ENCODE measurements at places on chromosomes 5 and 9. TPM values are rescaled to one million over a fixed set of nuclear protein-coding genes. Genes with fewer than 3 reads are reported as not detected.

GRCh38 chr5:56608217-56608925, 207.0 kb upstream of the MAP3K1 start:
- no peaks in the 10 kb centered on the region for H3K36me3 ChIP-seq
- H3K4me3 ChIP-seq: no peak overlapping the region
- no peaks in the 10 kb centered on the region for H3K27me3 ChIP-seq
- no peak for DNase-seq
- peaks cover 32% of the 10 kb centered on the region for H3K4me1 ChIP-seq

Gene CARTPT
- 23.5 TPM for total RNA-seq

DNA sequence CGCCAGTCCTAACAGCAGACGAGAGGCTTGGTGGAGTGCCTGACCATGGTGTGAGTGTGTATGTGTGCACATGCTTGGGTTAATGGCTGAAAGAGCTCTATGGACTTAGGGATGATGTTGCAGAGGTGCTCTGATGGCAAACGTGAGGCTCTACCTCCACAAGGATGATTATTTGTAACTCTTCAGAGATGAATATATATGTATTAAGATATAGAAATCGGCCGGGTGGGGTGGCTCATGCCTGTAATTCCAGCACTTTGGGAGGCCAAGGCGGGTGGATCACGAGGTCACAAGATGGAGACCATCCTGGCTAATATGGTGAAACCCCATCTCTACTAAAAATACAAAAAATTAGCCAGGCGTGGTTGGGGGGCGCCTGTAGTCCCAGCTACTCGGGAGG, 253.4 kb upstream of the CDH18 start:
- H3K4me3 ChIP-seq: no peak overlapping the region
- DNase-seq: no peak
- H3K27me3 ChIP-seq: no peaks in the 10 kb centered on the region
- H3K36me3 ChIP-seq: no peaks in the 10 kb centered on the region
- no peak overlapping the region for H3K27ac ChIP-seq
- no peaks in the 10 kb centered on the region for H3K4me1 ChIP-seq

DNA sequence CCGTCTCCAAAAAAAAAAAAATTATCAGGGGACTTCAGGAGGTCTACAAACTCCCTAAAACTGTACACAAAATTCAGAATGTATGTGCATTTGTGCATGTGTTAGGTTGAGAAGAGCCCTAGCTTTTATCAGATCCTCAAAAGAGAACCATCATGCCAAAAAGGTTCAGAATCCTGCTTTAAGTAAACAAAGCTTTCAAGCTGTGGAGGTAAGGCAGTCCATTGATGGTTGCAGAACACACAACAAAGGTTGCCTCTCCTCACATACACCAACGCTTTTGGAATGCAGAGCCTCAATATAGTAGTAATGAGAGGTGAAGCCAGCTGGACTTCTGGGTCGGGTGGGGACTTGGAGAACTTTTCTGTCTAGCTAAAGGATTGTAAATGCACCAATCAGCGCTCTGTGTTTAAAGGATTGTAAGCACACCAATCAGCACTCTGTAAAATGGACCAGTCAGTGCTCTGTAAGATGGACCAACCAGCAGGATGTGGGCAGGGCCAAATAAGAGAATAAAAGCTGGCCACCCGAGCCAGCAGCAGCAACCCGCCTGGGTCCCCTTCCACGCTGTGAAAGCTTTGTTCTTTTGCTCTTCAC, 57.9 kb upstream of the RNF38 start:
- H3K4me3 ChIP-seq: no peak overlapping the region
- no peak for DNase-seq
- H3K27ac ChIP-seq: no peak overlapping the region
- H3K4me1 ChIP-seq: peaks cover 19% of the 10 kb centered on the region
- H3K27me3 ChIP-seq: no peaks in the 10 kb centered on the region
- peaks cover 11% of the 10 kb centered on the region for H3K36me3 ChIP-seq

- peaks cover 37% of the 10 kb centered on the region for H3K4me1 ChIP-seq
- H3K36me3 ChIP-seq: peaks cover 20% of the 10 kb centered on the region
- no peaks in the 10 kb centered on the region for H3K27me3 ChIP-seq
These were observed 2.0 kb downstream of the CTNNA1 start for GRCh38 chr5:138755084-138755748.

- no peak for DNase-seq
- H3K4me3 ChIP-seq: no peak overlapping the region
- no peaks in the 10 kb centered on the region for H3K36me3 ChIP-seq
These were observed 428.8 kb upstream of the CDH6 start for GRCh38 chr5:30764704-30765103.

DNA sequence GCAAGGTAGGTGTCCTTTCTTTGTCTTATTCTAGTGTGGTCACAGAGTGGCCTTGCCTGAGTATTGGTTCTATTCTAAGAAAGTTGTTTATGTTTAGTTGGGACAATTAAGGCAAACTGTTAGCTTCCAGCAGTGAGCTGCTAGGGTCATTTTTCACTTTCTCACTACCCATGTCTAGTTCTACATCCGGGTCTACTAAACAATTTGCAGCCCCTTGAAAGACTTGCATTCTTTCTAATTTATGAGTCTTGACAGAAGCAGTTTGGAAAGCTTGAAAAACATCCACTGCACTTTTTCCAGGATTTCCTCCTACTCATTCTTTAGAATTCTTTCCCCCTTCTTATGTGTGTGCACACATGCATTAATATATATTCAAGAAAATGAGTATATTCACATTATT, 892.2 kb upstream of the ACO1 start:
- no peaks in the 10 kb centered on the region for H3K4me1 ChIP-seq
- no peaks in the 10 kb centered on the region for H3K27me3 ChIP-seq

DNA sequence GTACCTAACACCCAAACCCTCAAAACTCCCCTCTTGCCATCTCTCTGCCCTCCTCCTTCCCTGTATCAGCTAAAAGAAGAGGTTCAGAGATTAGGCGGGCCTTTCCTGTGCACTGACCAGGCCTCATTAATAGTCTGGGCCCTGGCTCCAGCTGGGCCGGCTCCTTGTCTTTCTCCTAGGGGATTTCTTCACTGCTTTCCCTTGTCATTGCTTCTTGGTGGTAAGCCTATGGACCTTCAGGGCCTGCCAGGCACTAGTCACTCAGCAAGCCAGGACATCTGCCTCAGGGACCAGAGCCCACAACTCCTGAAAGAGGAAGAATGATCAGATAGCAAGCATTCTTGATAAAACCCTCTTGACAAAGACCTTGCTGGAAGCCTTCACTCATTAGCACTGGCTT, 50.9 kb downstream of the MRRF start:
- DNase-seq: no peak
- H3K27ac ChIP-seq: peak overlapping the region; percentile 8
- H3K27me3 ChIP-seq: no peaks in the 10 kb centered on the region
- H3K4me3 ChIP-seq: no peak overlapping the region
- peaks cover 25% of the 10 kb centered on the region for H3K4me1 ChIP-seq

DNA sequence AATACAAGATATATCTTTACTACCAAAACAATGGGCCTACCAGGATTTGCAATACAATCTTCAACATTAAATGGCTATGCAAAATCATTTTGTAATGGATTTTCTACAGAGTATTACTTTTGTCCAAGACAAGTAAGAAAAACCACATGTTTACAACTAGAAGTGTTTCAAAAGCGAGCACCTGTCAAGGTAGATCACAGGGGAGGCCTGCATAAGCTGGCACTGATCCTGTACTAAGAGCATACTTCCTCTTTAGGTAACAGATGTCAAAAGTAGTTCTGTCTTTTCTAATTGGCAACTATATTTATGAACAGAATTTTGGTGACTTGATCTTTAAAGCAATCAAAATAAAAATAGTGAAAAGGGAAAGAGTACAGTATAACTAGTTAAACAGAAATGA, 249.0 kb downstream of the MLLT3 start:
- H3K4me3 ChIP-seq: no peak overlapping the region
- no peak for DNase-seq
- H3K27ac ChIP-seq: no peak overlapping the region
- H3K27me3 ChIP-seq: no peaks in the 10 kb centered on the region
- H3K36me3 ChIP-seq: no peaks in the 10 kb centered on the region
- peaks cover 5% of the 10 kb centered on the region for H3K4me1 ChIP-seq

GRCh38 chr9:132078699-132079356, 839 bp downstream of the MED27 start:
- H3K4me1 ChIP-seq: peaks cover 18% of the 10 kb centered on the region
- peak overlapping the region; percentile 76 for H3K27ac ChIP-seq
- peak overlapping the region; percentile 84 for H3K4me3 ChIP-seq
- no peaks in the 10 kb centered on the region for H3K27me3 ChIP-seq
- no peak for DNase-seq

DNA sequence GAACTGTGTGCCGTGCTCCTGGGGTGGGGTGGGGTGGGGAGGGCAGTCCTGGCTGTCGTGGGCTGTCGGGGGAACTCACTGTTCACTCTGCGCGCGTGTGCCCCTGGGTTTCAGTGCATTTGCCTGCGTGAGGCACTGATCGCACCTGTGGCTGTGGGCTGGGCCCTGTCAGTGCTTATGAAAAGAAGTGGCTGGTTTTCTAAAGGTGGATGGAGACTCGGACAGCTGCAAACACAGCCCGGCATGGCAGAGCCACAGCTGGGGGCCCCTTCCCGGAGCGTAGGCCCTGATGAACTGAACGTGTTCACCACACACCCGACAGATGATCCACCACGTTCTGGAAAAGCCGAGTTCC, 42.7 kb downstream of the NKD2 start:
- no peak overlapping the region for H3K27ac ChIP-seq
- H3K4me1 ChIP-seq: peaks cover 5% of the 10 kb centered on the region
- no peak for DNase-seq
- H3K27me3 ChIP-seq: no peaks in the 10 kb centered on the region
- peaks cover 63% of the 10 kb centered on the region for H3K36me3 ChIP-seq

Gene RORB
- total RNA-seq: under 0.01 TPM

Gene TICAM2
- total RNA-seq: 1.4 TPM

Gene PCDHGC4
- 2.4 TPM for total RNA-seq

Gene CDC20B
- not detected for total RNA-seq

GRCh38 chr9:137445275-137445807, 4.2 kb upstream of the ENTPD8 start:
- H3K27ac ChIP-seq: no peak overlapping the region
- H3K36me3 ChIP-seq: peaks cover 20% of the 10 kb centered on the region
- peaks cover 14% of the 10 kb centered on the region for H3K27me3 ChIP-seq

GRCh38 chr5:137580030-137580429, 80.9 kb upstream of the SPOCK1 start:
- no peak overlapping the region for H3K4me3 ChIP-seq
- no peak for DNase-seq
- no peaks in the 10 kb centered on the region for H3K36me3 ChIP-seq
- H3K4me1 ChIP-seq: no peaks in the 10 kb centered on the region

Gene FBXL7
- total RNA-seq: 25.7 TPM

Gene PCDHA5
- 0.42 TPM for total RNA-seq

Gene IRX2
- 0.17 TPM for total RNA-seq

Gene RLN2
- not detected for total RNA-seq

Gene CDC25C
- not detected for total RNA-seq

DNA sequence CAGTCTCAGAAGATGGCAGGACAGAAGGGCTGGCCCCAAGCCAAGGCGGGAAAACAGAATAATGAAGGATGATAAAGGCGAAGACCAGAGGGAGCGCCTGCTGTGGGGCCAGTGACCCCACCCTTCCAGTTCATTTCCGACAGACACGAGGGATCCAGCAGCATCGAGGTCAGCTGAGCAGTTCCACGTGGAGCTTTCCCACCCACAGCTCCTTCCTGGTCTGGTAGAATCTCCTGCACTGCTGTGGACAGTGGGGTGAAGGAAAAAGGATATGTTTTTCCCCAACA, 265.9 kb upstream of the VLDLR start:
- DNase-seq: peak; percentile 77
- no peak overlapping the region for H3K4me3 ChIP-seq
- no peak overlapping the region for H3K27ac ChIP-seq
- H3K27me3 ChIP-seq: no peaks in the 10 kb centered on the region
- no peaks in the 10 kb centered on the region for H3K4me1 ChIP-seq
